ENCODE measurements at places on chromosomes 7 and 10. TPM values are rescaled to one million over a fixed set of nuclear protein-coding genes. Genes with fewer than 3 reads are reported as not detected.

CPEB3 gene
- 3.8 TPM for total RNA-seq

AGMO gene
- not detected for total RNA-seq

SCART1 gene
- 10.5 TPM for total RNA-seq

STEAP1B gene
- not detected for total RNA-seq

JAKMIP3 gene
- 0.36 TPM for total RNA-seq

LEP gene
- total RNA-seq: not detected

ITIH5 gene
- not detected for total RNA-seq

CACNB2 gene
- total RNA-seq: not detected

ABCC2 gene
- total RNA-seq: 6.7 TPM

FKBP6 gene
- total RNA-seq: not detected

ZNF655 gene
- total RNA-seq: 137 TPM

- no peaks in the 10 kb centered on the region for H3K36me3 ChIP-seq
- DNase-seq: no peak
- no peaks in the 10 kb centered on the region for H3K27me3 ChIP-seq
- H3K4me3 ChIP-seq: no peak overlapping the region
Measured at GRCh38 chr10:71191551-71192076, 20.8 kb upstream of the UNC5B start.

- peaks cover 43% of the 10 kb centered on the region for H3K36me3 ChIP-seq
- no peak overlapping the region for H3K4me3 ChIP-seq
- peaks cover 20% of the 10 kb centered on the region for H3K4me1 ChIP-seq
- no peak overlapping the region for H3K27ac ChIP-seq
- no peak for DNase-seq
Measured at GRCh38 chr10:94357193-94357592, 5.5 kb downstream of the NOC3L start.

DNA sequence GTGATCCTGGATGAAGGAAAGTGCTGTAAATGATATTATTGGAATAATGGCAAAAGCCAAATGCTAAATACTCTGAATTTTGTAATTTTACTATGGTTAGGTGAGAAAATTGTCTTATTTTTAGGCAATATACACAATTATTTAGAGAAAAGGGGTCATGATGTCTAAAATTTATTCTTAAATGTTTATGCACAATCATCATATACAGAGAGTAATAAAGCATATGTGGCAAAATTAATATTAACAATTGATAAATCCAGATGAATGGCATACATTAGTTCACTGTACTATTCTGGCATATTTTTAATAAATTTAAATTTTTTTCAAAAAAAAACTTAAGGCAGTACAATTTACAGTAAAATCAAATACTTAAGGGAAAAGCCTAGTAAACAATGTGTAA is 7.4 kb downstream of the IPMK start:
- no peaks in the 10 kb centered on the region for H3K27me3 ChIP-seq
- no peaks in the 10 kb centered on the region for H3K36me3 ChIP-seq
- H3K27ac ChIP-seq: no peak overlapping the region
- H3K4me1 ChIP-seq: peaks cover 11% of the 10 kb centered on the region
- no peak for DNase-seq

- no peaks in the 10 kb centered on the region for H3K27me3 ChIP-seq
- DNase-seq: no peak
- no peak overlapping the region for H3K27ac ChIP-seq
- H3K4me3 ChIP-seq: no peak overlapping the region
- H3K4me1 ChIP-seq: no peaks in the 10 kb centered on the region
- no peaks in the 10 kb centered on the region for H3K36me3 ChIP-seq
Measured at GRCh38 chr7:9204571-9204970, 771.2 kb downstream of the NXPH1 start.

DNA sequence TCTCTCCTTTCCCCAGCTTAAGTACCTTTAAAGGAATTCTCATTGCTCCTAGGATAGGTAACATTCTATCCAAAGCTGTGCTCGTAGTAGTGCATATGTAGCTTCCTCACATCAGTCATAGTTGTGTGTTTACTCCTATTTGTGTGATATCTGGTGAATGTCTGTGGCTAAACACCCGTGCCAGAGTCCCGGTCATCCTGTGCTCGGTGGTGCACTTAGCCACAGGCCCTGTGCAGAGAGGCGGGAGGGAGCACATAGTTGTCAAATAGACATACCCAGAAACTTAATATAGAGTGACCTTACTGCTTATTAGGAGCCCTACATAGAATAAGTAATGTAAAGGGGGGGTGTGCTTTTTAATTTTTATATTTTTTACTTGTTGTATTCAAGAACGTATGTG is 76.6 kb downstream of the RBM33 start:
- H3K27me3 ChIP-seq: no peaks in the 10 kb centered on the region
- peaks cover 41% of the 10 kb centered on the region for H3K36me3 ChIP-seq
- H3K4me1 ChIP-seq: no peaks in the 10 kb centered on the region
- no peak overlapping the region for H3K4me3 ChIP-seq
- no peak for DNase-seq

DNA sequence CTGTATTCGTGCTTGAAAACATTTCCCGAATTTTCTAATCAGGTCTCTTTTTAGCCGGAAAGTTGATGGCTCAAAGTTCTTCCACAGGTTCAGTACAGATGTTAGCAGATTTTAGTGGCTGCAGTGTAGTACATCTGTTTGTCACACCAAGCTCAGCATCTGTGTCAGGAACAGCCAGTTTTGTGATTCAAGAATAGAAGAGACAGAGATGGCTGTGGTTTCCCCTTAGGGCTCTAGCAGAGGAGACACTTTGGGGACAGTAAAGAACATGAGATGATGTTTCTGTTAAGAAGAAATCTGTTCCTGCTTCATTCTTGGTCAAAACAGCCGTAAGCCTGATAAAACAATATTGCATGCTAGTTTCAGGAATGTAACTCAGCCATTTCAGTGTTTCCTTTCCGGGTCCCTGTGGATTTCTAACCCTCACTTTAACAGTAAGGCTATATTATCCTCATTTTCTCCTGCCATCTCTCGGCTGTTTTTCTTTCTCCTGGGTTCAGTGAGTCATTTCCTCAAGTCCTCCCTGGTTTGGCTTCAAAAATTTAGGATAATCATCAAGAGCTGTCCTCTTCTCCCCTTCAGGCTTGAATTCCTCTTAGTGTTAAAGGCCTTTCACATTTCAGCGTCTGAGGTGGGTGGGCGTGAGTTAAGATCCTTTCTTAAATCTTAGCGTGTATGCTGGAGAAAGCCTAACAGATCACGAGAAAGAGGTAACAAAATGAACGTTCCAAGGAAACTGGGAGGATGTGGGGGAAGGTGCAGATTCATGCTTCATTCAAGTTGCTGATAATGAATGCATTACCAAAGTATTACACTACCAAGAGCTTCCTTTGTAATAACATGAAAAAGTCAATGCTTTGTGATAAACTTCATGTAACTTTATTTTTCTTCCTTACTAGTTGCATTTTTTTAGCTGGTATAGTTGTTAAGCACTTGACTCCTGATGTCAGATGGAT is 37.1 kb upstream of the BICC1 start:
- DNase-seq: no peak
- H3K36me3 ChIP-seq: no peaks in the 10 kb centered on the region
- no peaks in the 10 kb centered on the region for H3K4me1 ChIP-seq
- no peaks in the 10 kb centered on the region for H3K27me3 ChIP-seq

GRCh38 chr10:95456516-95456915 is 104.7 kb downstream of the SORBS1 start:
- H3K27me3 ChIP-seq: no peaks in the 10 kb centered on the region
- no peaks in the 10 kb centered on the region for H3K4me1 ChIP-seq
- H3K4me3 ChIP-seq: no peak overlapping the region
- no peak for DNase-seq

- H3K27ac ChIP-seq: no peak overlapping the region
- DNase-seq: no peak
- no peaks in the 10 kb centered on the region for H3K4me1 ChIP-seq
Measured at GRCh38 chr7:131747658-131748232, 191.3 kb upstream of the PODXL start.

GRCh38 chr10:74231375-74231774 is 80.4 kb downstream of the ADK start:
- no peak overlapping the region for H3K27ac ChIP-seq
- no peak for DNase-seq
- H3K27me3 ChIP-seq: no peaks in the 10 kb centered on the region
- no peaks in the 10 kb centered on the region for H3K36me3 ChIP-seq
- H3K4me3 ChIP-seq: no peak overlapping the region

- no peak overlapping the region for H3K4me3 ChIP-seq
- H3K4me1 ChIP-seq: no peaks in the 10 kb centered on the region
- DNase-seq: no peak
- no peaks in the 10 kb centered on the region for H3K27me3 ChIP-seq
Measured at GRCh38 chr10:73650537-73651331, 5.1 kb downstream of the SYNPO2L start.

- H3K27me3 ChIP-seq: no peaks in the 10 kb centered on the region
- no peak for DNase-seq
- no peak overlapping the region for H3K4me3 ChIP-seq
- H3K4me1 ChIP-seq: no peaks in the 10 kb centered on the region
- H3K36me3 ChIP-seq: no peaks in the 10 kb centered on the region
Measured at GRCh38 chr10:3530783-3531645, 254.0 kb downstream of the KLF6 start.

DNA sequence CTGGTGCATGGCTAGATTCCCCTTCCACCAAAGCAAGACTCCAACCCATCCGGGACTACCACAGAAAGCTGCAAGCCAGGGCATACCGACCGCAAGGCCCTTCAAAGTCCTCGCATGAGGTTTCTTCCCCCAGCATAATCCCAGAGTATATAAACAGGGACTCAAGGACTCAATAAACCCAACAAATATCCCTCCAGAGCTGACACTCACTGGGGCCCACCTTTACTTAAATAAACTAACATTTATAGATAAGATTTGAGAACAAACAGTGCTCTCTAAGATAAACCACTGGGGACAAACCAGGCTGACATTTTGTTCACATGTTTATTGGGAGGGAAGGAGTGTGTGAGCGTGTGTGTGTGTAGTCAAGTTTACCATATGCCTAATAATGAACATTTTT is 138.2 kb downstream of the ADAM12 start:
- no peaks in the 10 kb centered on the region for H3K4me1 ChIP-seq
- no peak overlapping the region for H3K27ac ChIP-seq

- H3K4me1 ChIP-seq: peaks cover 10% of the 10 kb centered on the region
- no peaks in the 10 kb centered on the region for H3K36me3 ChIP-seq
- no peaks in the 10 kb centered on the region for H3K27me3 ChIP-seq
Measured at GRCh38 chr7:50287129-50287528, 17.4 kb upstream of the IKZF1 start.

GRCh38 chr10:102313221-102313896 is 68.0 kb downstream of the GBF1 start:
- H3K4me3 ChIP-seq: no peak overlapping the region
- H3K27me3 ChIP-seq: no peaks in the 10 kb centered on the region
- no peaks in the 10 kb centered on the region for H3K36me3 ChIP-seq
- DNase-seq: no peak
- H3K27ac ChIP-seq: no peak overlapping the region

DNA sequence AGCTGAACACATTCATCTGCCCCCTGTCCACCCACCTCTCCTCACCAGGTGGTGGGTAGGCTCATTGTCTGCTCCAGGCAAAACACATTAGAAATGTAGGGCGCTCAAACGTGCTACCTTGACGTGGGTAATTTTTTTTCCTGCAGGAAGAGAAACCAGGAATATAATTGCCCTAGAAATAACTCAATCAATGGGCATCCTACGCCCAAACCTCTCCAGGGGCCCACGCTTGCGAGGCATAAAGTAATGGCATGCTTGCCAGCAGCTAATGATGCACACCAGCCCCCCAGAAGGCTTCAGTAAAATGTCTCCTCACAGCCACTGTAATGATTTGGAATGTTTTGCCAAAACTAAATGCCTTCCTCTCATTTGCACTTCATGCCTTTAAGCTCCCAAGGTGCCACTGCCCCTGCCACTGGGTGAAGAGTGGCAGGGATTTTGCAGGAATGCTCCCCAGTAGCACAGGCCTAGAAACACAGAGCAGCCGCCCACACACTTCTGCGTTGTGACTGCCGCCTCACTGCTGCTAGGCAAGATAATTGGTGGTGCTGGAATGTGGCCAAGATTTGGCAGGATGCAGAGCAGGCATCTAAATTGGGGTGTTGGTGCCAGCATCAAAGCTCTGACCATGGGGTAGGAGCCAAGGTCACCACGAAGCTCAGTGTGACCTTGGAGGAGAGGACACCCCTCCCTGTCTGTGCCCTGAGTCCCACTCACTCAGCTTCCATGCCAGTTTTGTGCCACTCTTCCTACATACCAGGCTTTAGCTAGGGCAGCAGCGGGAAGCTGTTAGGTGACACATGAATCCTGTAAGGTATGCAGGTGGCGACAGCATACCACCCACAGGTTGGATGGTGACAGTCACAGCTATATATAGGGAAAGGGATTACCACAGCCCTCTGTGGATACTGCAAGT is 48.7 kb upstream of the PPP1R3C start:
- DNase-seq: no peak
- no peaks in the 10 kb centered on the region for H3K27me3 ChIP-seq
- no peaks in the 10 kb centered on the region for H3K36me3 ChIP-seq
- no peak overlapping the region for H3K27ac ChIP-seq

GRCh38 chr10:74855027-74855426 is 28.6 kb downstream of the KAT6B start:
- no peak overlapping the region for H3K4me3 ChIP-seq
- H3K27me3 ChIP-seq: no peaks in the 10 kb centered on the region
- H3K4me1 ChIP-seq: peaks cover 43% of the 10 kb centered on the region
- DNase-seq: no peak
- H3K27ac ChIP-seq: no peak overlapping the region
- H3K36me3 ChIP-seq: no peaks in the 10 kb centered on the region

DNA sequence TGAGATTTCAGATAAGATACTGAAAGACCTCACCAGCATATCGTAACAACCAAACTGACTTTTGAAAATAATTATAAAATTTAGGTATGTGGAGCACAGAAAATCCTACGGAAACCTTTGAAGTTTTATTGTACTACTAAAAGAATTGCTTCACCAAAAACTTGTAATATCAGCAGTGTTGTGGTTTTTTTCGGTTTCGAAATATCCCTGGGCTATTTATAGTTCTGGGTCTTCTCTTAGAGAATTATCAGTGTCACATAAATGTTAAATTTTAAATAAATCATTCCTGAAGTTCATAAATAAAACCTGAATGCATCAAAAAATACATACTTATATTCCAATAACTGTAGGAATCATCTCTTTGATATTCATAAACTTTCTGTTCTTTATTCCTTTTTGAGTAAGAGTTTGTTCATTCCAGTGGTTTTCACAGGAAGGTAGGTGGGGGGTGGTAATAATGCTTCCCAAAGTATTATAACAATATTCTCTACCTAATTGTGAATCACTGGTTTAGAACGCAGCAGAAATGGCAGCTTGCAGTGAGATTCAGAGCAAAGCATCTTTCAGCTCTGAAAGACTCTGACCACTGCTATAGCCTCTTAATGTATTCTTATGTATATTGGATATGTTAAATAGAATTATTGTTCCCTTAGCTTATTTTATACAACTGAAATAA is 60.2 kb downstream of the ZNF277 start:
- no peak overlapping the region for H3K4me3 ChIP-seq
- H3K36me3 ChIP-seq: no peaks in the 10 kb centered on the region
- DNase-seq: no peak
- peaks cover 13% of the 10 kb centered on the region for H3K4me1 ChIP-seq
- H3K27me3 ChIP-seq: no peaks in the 10 kb centered on the region
- H3K27ac ChIP-seq: no peak overlapping the region
